ENCODE measurements at places on chromosomes 3 and 15.

- DNase-seq: no peak
Observed at GRCh38 chr15:56794553-56795329, 61.4 kb upstream of the ZNF280D start.

DNA sequence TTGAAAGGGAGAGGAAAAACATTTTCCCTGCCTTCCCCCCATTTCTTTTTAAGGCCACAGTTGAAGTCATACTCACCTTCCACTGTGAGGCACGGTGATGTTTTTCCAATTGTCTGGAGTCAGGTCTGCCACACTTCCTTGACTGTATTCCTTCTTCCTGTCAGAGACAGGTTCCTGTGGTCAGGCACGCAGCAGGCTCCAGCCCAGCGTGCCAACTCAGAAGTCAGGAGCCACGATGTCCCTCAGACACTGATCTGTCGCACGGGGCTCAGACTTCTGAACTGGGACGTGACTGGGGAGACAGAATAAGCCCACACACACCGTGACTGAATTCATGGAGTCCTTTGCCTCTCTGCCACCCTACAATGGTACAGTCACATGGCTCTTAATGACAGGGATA lies 41.2 kb upstream of the ADAMTS9 start:
- DNase-seq: no peak

- no peak for DNase-seq
Observed at GRCh38 chr3:155704771-155705559, 39.9 kb downstream of the PLCH1 start.

GRCh38 chr3:52317208-52318000 lies 1.3 kb downstream of the DNAH1 start:
- DNase-seq: no peak

DNA sequence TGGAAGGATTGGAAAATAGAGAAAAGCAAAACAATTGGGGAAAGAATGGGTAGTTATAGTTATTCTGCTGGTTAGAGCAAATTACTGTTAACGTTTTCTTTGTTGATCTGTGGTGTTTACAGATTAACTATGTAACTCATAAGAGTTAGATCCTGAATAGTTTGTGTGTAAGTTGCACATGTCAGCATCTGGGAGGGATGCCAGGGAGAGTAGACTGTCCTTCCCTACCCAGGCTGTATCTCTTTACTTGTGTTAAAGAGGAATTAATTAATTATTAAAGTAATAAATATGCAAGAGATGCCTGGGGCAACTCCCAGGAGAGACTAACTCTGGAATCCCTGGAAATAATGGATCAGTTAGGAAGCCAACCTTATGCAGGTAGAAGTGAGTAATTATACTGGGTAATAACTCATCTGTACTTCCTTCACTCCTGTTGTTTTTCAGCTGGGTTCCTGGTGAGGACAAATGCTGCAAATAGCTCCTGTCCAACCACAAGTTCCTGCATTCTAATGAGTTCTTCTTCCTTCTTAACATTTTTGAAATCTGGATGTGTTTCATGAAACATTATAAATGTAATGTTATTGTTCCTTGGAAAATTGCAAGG lies 18.9 kb downstream of the GHRL start:
- DNase-seq: peak; percentile 24

DNA sequence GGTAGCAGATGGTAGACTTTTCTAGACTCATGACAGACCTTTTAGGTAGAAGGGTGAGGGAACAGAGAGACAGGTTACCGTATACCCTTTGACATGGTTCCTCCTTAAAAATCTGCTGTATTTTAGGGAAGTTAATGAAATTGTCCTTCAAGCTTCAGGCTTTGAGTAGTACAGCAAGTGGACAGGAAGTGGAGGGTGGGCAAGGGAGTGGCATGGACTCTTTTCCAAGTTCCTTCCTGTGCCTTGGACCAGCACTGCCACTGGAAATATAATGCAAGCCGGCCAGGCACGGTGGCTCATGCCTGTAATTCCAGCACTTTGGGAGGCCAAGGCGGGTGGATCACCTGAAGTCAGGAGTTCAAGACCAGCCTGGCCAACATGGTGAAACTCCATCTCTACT lies 156.1 kb upstream of the LRRFIP2 start:
- peak; percentile 8 for DNase-seq

DNA sequence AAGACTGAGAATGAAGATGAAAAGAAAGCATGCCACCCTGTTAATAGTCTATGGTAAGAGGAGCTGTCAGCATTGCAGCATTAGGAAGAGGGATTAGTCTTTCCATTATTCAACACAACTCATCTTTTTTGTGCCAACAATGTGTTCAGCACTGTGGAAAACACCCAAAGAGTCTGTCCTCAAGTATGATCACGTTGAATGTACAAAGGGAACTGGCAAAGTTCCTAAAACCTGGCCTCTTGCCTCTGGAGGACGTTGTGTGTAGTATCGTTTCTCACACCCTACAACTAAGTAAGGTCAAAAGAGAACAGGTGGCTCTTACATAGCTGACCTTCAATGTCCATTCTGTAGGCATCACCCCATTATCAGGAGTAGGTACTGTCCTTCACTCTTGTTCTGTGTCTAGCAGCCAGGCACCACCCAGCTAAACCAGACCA lies 147.9 kb upstream of the THBS1 start:
- DNase-seq: no peak

- no peak for DNase-seq
Observed at GRCh38 chr3:71714595-71714994, 10.6 kb downstream of the EIF4E3 start.

- DNase-seq: no peak
Observed at GRCh38 chr3:143294188-143294587, 174.6 kb downstream of the CHST2 start.

DNA sequence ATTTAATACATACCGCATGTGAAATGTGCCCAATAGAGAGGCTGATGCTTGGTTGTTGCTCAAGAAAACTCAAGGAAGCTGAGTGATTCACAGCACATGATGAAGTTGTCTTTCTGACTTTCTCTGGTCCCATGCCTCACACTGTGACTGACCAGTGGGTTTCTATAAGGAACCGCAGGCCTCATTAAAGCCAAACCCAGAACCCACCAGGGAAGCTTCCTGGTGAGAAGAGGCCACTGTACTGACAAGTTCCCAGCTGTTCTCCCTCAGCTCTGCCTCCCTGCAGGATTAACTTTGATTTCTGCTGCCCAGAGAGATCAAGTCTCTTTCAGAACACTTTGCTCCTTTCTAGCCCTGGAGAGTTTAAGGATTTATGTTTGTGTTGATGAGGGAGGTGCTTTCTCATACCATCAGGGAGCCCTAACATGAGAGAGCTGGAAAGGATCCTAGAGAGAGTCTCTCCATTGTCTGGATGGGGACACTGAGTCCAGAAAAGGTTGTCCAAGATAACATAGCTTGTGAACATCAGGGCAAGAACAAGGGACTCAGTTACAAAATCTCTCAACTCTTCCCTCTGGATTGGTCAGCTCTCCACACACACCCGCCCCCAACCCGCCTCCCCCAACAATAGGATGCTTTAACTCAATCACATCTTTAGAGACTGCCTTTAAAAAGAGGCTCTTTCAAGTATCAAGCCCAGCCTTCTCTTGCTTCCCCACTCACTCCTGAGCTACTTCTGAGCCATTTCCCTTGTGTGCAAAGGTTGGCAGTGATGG lies 303.2 kb upstream of the TLE3 start:
- no peak for DNase-seq

DNA sequence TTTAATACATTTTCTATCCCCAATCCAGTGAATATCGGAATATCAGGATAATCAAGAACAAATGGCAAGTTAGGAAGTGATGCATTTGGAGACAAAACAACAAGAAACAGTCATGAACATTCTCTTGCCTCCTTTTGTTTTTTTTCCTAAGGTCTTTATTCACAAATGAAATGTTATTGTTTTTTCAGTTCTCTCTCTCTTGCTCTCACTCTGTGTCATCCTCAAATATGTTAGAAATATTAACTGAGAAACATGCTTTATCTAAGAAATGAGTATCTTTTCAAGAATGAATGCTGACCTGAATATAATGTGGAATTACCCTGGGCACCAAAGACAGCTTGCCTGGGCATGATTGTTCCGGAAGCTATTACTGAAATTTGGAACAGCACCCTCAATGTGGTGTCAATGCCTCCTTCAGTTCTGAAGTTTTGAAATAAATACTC lies 51.3 kb downstream of the RBMS3 start:
- DNase-seq: no peak

DNA sequence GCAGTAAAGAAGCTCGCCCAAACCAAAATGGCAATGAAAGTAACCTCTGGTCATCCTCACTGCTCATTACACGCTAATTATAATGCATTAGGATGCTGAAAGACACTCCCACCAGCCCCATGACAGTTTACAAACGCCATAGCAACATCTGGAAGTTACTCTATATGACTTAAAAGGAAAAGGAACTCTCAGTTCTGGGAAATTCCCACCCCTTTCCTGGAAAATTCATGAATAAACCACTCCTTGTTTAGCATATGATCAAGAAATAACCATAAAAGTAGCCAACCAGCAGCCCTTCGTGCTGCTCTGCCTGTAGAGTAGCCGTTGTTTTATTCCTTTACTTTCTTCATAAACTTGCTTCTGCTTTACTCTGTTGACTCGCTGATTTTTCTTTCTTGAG lies 164.6 kb downstream of the SMAD6 start:
- DNase-seq: no peak

DNA sequence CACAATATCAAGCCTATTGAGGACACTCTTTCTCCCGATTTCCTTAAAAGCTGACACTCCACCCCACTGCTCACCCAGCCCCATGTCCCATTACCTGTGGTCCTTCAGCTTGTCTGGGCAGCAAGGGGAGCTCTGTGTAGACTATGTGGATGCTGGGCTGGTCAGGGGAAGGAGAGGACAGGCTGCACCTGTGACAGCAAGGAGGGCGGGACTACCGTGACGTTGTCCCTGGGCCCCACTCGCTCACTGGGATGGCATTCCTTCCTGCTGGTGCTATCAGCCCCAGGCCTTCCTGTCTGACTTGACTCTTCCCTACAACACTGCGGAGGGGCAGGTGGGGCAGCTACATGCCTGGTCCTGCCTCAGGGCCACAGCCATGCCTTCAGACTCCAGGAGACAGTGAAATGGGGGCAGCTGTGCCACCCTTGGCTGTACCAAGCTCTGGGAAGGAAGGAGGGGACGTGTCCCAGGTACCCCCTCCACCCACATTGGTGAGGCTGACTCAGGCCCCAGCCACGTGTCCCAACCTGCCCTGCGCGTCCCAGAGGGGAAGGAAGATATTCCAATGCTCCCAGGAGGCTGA lies at the start of gene TMEM40:
TSS of gene TMEM40 (minus strand) at position 163 of the 583 bp plus-strand sequence. CDS start 9,427 bp downstream, outside the sequence.
- no peak for DNase-seq

- DNase-seq: no peak
Observed at GRCh38 chr15:68554721-68555678, 23.8 kb upstream of the CORO2B start.

DNA sequence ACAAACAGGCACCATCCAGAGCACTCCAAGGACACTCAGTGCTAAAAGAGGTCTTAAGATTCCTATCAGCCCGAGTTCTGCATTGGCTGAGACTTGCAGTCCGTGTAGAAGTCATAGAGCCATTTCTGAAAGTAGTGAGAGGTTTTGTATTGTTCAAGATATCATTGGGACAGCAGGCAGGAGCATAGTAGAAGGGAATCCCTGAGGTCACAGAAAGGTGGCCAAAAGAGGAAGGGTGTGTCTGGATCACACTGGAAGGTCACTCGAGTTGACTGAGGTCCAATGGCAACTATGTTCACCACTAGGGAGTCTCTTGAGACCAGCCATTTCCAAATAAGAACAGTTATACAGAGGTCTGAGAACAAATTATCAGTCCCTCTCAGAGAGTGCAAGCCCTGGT lies 468.3 kb downstream of the EPHB1 start:
- no peak for DNase-seq

GRCh38 chr15:100438570-100438969 lies 90.2 kb downstream of the CERS3 start:
- DNase-seq: peak; percentile 68

- DNase-seq: no peak
Observed at GRCh38 chr15:42273900-42274701, 868 bp upstream of the TMEM87A start.

DNA sequence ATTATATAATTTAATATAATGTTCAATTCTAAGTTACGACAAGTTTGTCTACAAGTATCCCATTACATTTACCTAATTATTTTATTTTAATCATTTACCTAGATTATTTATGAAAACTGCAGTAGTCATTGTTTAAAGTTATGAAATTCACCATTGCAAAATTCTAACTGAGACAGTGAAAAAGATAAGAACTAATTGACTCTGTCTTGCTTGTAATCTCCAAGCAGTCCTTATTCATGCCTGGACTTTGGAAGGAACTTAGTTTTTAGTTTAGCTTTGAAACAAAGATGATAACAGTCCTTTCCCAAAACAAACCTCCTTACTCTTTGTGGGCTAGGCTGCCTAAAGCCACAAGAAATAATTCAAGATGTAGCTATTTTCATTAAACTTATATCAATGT lies 165.0 kb downstream of the SUCNR1 start:
- DNase-seq: no peak

DNA sequence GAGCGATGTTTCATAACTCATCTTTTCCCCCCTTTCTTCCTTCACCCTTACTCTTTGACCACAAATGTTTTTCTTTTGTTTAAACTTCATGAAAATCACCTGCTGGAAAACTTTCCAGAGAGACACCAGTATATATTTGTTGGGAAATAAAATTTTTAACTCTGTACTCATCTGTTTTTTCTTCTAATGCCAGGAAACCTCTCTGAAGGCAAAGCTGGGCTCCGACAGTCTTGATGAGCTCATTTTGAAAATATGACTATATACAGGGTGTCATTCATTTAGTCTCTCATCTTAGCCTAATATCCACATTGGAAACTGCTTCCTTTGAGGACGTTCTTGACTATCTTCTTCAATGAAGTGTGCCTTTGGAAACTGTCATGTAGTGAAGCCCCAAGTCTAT lies 339.6 kb upstream of the ROBO2 start:
- no peak for DNase-seq

GRCh38 chr3:170634663-170635384 lies 48.9 kb upstream of the SLC7A14 start:
- no peak for DNase-seq

- no peak for DNase-seq
Observed at GRCh38 chr15:81966631-81967030, 79.2 kb downstream of the MEX3B start.

GRCh38 chr3:160458151-160458550 lies 8.6 kb upstream of the TRIM59 start:
- DNase-seq: no peak

DNA sequence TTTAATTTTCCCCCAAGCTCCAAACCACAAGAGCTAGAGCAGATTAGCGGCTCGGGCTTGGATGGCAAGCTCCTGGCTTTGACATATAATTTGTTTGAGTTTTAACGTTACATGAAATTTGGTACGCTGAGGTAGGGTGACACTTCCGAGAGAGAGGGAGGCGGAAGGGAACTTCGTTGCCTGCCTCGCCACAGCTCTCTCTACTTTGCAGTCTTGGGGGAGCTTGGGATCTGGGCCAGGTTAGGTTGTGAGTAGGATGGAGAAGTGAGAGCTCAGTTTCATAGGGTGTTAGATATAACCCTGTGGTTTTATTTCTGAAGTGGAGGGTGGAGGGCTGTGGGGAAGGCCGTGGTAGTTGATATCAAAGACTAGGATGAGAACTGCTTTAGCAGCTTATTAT lies 39.7 kb downstream of the LRTM1 start:
- DNase-seq: no peak

All from HL-60 (cell line).